ENCODE measurements at places on chromosomes 4 and X.

GRCh38 chrX:118654331-118654730 lies 73.1 kb upstream of the IL13RA1 start:
- DNase-seq: no peak

GRCh38 chr4:89299153-89299791 lies 8.3 kb downstream of the GPRIN3 start:
- DNase-seq: no peak

GRCh38 chr4:11469650-11470437 lies 41.1 kb upstream of the HS3ST1 start:
- DNase-seq: no peak

- DNase-seq: no peak
Observed at GRCh38 chr4:11106190-11106589, 322.5 kb downstream of the HS3ST1 start.

DNA sequence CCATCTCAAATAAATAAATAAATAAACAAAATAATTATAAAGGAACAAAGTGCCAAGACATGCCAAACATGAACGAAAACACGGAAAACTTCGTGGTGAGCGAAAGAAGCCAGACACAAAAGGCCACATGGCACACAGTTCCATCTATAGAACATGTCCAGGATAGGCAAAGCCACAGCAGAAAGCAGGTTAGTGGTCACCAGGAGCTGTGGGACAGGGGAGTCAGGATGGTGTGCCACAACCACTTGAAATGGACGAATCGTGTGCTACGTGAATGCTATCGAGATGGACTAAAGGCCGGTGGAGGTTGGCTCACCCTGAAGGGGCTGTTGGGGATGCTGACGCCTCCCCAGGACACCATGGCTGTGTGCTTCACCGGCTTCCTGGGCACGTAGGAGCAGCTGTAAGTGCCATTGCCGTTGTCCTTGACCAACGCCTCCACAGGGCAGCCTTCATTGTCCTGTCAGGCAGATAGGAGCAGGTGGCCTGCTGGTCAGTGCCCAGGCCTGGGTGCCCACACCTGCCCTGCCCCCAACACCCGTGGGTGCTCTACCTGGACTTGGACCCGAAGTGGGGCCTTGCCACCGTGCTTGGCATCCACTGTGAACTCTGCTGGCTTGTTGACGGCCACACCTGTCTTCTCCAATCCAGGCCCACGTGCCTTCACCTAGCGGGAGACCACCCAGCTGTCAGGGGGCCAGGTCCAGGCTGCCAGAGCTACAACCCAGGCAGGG lies 10.6 kb downstream of the FLNA start:
- no peak for DNase-seq

- no peak for DNase-seq
Observed at GRCh38 chr4:68272860-68273259, 27.4 kb upstream of the TMPRSS11B start.

DNA sequence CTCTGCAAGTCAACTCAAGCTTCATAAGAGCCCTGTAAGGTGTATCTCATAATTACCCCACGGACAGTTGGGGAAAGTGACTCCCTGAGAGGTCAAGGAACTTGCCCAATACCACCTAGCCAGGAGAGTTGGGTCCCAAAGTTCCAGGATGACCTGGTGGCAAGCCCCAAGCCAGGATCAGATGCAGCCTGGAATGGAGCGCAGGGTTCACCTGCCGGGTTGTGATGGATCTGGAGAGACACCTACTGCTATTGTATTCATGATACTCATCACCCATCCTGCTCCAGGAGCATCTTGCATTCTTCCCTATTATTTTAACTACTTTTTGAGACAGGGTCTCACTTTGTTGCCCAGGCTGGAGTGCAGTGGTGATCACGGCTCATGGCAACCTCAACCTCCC lies 36.1 kb downstream of the ZBTB49 start:
- DNase-seq: no peak

DNA sequence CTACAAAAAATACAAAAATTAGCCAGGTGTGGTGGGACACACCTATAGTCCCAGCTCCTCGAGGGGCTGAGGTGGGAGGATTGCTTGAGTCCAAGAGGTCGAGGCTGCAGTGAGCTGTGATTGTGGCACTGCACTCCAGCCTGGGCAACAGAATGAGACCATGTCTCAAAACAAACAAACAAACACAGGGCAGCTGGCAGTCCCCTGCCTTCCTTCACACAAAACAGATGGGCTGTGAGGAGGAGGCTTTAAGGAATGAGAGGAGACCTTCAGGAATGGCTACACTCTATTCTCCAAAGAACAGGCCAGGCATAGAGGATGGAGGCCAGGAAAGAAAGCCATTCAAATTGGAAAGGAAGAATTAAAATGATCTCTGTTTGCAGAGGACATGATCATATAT lies 65.6 kb upstream of the MAML3 start:
- no peak for DNase-seq

DNA sequence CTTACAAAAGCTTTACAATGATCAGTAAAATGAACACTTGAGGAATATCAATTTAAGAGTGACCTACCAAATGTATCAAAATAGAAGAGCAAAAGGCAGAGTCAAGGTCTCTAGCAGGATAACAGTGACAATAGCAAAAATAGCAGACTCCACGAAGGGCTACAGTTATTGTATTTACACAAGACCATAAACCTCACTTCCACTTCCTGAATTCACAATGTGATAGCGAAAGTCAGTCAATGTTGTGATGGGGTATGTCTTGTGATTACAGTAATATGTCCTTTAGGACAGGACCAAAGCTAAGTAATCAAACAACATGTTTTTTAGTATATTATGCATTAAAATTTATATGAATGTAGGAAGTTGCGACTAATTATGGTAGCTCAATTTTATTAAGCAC lies 139.6 kb downstream of the IQCM start:
- no peak for DNase-seq

DNA sequence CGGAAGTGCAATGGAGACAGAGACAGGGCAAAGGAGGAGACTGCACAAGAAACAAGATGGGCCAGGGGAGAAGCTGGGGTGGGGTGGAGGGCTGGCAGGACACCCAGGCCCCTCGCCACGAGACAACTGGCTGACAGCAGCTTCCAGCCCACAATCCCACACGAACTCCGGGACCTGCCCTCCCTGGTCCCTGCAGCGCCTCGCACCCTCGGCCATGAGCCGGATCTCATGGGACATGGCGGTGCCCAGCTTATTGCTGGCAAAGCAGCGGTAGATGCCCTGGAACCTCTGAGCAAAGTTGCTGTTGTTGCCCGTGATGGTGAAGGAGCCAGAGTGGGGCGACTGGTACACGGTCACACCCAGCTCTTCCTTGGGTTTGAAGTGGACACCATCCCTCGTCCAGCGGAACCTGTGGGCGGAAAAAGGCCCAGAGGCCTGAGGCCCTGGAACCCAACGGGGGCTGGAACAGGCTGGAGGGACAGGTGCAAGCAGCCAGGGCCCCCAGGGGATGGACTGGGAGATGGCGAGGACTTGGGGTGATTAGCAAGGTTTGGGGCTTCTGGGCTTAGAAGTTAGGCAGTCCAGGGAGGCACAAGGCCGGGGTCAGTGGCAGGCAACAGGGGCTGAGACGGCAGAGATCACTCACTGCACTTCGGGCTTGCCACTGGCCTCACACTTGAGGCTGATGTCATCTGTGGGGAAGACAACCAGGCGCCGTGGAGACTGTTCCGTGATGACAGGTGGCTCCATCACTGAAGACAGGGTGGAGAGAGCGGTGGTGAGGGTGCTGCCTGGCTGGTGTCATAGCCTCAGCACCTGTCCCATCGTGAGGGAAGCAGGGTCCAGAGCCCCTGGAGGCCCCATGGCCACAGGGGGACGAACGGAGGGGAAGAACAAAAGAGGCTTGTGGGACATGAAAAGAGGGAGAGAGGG lies 13.8 kb downstream of the L1CAM start:
- DNase-seq: no peak

- DNase-seq: no peak
Observed at GRCh38 chrX:70908541-70908940, at the start of gene TEX11. Gene TEX11, minus strand, starts transcription at chrX:70908711. Its CDS starts 922 bp downstream, at chrX:70907789.

GRCh38 chr4:17093481-17093880 lies 195.0 kb upstream of the LDB2 start:
- no peak for DNase-seq

DNA sequence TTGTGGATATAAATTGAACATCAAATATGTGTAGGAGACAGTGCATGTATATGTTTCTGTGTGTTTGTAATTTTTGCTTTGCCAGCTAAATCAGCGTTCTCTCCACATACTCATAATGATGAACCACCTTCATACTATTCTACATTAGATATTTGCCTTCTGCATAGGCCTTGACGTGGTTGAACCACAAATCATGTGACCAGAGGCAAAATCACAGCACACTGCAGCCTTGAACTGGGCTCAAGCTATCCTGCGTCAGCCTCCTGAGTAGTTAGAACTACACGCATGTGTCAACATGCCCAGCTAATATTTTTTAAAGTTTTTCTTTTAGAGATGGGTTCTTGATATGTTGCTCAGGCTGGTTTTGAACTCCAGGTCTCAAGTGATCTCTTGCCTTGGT lies 9.5 kb downstream of the UBQLN2 start:
- DNase-seq: no peak

DNA sequence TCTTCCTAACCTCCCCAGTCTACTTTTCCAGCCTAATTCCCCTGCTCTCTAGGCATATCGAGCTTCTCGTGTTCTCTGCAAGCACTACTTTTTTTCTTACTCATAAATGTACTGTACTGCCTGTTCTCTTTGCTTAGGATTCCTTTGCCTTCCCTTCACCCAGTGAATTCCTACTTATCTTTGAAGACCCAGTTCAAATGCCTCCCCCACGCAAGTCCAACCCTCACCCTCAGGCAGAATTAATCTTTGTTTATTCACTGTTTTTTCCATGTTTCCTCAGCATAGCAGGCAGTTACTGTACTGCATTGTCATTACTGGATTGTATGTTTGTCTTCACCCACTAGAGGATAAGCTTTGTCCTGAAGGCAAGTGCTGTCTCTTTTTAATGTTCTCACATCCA lies 287.7 kb downstream of the BMPR1B start:
- no peak for DNase-seq

DNA sequence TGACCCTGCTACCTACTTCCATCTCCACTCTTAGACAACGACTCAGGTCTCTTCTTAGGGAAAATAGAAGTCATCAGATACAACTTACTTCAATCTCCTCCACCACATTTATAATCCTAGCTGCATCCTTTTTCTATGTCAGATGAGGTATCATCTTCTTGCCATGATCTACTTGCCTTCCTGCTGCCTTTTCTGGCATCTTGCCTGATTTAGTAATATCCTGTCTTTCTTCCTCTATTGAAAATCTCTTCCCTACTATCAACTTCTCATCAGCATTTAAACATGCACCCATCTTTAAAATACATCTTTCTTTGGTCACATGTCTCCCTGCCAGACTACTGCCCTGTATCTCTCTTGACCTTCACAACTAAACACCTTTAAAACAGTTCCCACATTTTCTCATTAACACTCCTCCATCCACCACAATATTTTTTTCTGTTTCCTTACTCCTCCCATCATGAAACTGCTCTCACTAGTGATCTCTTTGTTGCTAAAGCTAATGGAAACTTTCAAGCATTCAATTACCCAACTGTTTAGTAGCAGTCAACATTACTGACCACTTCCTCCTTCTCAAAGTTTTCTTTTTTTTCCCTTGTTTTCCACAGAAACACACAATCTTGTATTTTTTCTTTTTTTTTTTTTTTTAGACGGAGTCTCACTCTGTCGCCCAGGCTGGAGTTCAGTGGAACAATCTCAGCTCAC lies 100.8 kb upstream of the CXorf66 start:
- no peak for DNase-seq

DNA sequence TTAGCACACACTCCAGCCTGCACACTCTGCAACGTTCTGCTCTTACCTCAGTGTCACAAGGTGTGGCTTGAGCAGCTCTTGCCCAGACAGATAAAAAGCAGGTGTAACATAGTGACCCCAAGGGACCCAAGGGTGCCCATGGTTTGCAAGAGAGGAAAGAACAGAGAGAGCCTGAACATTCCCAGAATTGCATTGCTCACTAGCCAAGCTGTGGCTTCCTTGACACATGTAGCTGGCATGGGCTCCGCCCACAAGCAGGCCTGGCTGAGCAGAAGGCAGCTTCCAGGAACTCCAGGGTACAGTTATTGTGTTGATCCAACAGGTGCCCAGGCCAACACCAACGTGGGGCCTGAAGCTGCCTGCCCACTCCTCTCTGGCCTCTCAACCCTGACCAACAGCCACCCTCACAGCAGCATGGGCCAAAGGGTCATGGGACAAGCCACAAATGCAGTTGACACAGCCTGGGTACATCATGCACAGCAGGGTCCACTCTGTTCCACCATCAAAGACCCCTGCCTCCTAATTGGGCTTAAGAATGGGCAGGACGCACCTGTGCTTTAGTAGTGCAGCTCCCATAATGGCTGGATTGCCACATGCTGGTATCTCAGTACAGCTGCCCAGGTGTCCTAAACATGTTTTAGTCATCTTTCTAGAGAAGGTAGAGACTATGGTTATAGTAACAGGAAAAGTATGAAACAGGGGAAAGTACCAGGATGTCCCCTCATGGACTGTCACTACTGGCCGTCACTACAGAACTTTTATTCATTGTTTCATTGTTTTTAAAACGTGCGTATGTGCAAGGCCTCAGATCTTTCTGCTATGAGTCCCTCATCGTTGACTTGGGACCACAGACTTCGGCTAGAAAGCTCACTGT lies 73.7 kb upstream of the ACSL1 start:
- no peak for DNase-seq

GRCh38 chr4:182736207-182736606 lies 181.0 kb downstream of the DCTD start:
- no peak for DNase-seq

GRCh38 chrX:19842542-19842941 lies 44.9 kb downstream of the SH3KBP1 start:
- DNase-seq: no peak

Data from omental fat pad (tissue), 4 donors.